ENCODE measurements at places on chromosomes 5 and 9.

DNA sequence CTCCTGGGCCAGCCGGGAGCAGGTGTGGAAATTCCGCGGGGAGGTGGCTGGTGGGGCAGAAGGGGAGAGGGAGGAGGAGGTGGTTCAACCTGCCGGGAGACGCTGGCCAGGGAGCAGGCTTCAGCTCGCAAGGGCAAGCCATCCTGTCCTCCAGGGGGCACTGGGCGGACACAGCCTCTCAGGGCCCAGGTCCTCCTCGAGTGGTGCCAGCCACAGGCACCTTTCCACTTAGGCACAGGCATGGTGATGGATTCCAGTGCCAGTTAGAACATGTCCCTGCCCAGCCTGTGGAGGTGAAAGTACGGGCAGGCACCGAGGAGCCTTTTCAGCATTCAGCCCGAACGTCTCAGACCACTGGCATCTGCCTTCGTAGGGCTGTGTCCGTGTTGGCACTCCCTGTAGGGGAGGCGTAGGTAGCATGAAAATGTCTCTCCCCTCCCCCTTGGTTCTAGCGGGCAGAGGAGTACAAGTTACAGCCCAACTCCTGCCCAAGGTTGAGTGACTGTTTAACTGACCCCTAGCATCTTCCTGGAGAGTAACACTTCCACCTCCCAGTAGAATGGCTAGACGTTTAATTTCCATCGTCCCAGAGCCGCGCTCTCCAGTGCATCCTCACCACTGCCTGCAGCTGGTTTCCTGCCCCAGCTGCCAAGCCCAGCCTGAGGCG lies 48.9 kb downstream of the DAB2IP start:
- no peak for DNase-seq

DNA sequence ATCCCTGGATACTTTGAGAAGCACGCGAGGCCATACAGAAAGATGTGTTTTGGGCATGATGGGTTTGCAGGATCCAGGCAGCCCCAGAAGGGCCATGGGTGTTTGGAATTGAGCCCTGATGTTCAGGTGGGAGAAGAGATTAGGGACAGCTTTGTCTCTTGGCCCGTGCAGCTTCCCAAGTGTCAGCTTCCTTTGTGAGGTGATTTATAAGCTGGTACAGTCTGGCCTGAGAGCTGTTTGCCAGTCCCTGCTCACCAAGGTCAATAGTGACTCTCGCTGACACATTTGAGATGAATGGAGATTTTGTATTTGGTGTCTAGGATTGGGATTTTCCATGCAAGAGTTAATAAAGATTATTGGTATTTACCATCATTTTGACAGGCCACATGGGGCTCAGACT lies 165.9 kb downstream of the ICE1 start:
- no peak for DNase-seq

GRCh38 chr5:176610435-176610773 lies 448 bp upstream of the GPRIN1 start:
- no peak for DNase-seq

DNA sequence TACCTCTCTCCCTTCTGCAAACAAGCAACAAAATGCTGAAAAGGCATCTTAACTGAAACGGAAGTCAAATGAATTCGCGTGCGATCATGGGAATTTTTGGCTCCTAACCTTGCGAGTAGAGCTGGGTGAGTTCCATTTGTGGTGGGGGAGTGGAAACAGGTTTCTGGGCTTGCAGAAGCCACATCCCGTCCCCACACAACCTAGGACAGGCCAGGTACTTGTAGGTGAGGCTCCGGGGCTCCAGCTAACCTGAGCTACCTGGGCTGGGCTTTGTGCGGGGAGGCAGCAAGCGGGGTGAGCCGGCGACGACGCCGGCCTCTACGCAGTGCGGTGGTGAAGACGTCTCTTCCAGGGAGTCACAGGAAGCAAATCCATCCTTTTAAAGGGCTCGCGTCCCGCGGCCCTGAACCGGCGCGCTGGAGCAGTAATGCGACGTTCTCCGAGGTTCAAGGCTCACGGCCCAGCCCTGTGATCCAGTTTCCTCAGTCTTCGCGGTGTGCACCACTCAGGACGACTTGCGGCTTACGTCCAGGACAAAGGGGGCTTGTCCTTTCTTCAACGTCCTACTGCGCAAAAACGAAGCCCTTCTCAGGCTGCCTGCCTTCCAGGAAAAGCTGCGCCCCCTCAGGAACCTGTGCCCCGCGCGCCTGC lies 567 bp upstream of the SPIN1 start:
- no peak for DNase-seq

GRCh38 chr9:17906176-17906840 lies 327.4 kb downstream of the SH3GL2 start:
- no peak for DNase-seq

DNA sequence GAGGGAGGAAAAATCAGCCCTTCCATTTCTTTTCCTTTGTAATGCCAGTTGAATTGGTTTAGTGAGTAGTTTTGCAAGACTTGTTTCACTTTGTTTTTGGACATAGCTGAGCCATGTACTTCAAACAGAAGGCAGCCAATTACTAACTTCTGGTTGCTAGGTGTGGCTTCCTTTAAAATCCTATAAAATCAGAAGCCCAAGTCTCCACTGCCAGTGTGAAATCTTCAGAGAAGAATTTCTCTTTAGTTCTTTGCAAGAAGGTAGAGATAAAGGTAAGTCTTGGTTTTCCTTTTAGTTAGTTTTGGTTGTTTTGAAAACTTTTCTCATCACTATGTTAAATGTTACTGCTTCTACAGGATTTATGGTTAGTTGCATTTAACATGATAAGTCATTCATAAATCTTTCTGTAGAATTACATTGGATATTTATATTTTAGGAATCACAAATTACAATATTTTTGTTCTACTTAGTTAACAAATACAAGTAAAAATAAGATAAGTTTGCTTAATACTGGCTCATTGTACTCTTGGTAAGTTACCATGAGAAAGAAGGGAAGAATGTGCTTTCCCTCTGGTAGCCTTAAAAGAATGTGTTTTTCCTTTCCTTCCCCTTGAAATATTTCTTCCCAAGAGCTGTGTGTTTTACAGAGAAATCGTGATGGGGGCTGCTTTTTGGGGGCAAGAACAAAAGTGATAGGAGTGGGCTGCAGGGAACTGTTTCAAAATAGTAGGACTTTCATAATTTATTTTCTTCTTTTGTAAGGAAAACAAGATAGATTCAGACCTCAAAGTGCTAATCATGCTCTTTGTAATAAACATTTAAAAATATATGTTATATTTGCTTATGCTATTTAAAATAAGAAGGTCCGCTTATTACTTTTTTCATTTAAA lies at the start of gene ANXA1:
TSS of gene ANXA1 (plus strand) at position 213 of the 890 bp plus-strand sequence. CDS start 6,671 bp downstream, outside the sequence.
- no peak for DNase-seq

DNA sequence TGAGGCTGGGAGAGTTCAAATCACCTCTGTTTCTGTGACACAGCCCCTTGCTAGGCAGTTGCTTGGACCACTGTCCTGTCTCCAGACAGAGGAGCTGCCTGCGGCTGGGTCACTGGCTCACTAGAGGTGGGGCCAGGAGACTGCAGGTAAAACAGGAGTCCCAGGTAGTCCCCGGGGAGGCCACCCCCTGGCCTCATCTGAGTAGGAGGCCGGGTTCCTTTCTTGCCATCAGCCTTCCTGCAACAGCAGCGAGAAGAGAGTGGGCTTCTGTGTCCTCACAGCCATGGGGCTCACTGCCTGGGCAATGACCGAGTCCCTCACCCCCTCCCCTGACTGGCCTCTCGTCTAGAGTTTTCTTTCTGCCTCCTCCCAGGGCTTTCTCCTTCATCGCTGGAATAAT lies 197.5 kb downstream of the CDK5RAP2 start:
- no peak for DNase-seq

DNA sequence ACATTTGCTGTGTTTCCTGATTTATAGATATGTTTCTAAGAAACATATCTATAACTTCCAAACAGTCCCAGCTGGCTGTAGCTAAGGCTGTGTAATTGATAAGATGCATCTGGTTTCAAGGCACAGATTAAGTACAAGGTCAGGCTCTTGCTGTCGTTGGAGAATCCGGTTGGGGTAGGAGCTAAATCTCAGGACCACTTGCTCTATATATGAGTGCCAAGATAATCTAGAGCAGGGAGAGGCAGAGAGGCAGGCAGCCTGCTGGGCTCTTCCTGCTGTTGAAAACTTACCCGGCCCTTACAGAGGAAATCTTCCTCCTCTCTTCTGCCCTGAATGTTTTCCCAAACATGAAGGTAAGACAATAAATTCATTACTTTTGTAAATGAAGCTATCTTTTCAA lies at the start of gene C7:
TSS of gene C7 (plus strand) at position 234 of the 400 bp plus-strand sequence. CDS start at position 348, 114 bp downstream.
- no peak for DNase-seq

GRCh38 chr9:15837079-15837679 lies 284.3 kb downstream of the CCDC171 start:
- no peak for DNase-seq

GRCh38 chr5:171499611-171500010 lies 80.2 kb downstream of the FGF18 start:
- no peak for DNase-seq
